ENCODE measurements at places on chromosomes 7 and 10.

- DNase-seq, result peak; percentile 48
These were observed at the start of gene IGFBP3 for GRCh38 chr7:45920502-45921380. Gene IGFBP3 (minus strand): TSS chr7:45921272. CDS start chr7:45921140, 132 bp downstream.

- DNase-seq, result no peak
These were observed 6.4 kb downstream of the BLNK start for GRCh38 chr10:96264938-96265337.

GRCh38 chr10:48307711-48308018 is 1.2 kb downstream of the MAPK8 start:
- no peak for DNase-seq

- no peak for DNase-seq
These were observed 208.7 kb downstream of the PAXIP1 start for GRCh38 chr7:154794147-154794780.

GRCh38 chr7:104943502-104944343 is 70.3 kb upstream of the KMT2E start:
- peak; percentile 70 for DNase-seq

DNA sequence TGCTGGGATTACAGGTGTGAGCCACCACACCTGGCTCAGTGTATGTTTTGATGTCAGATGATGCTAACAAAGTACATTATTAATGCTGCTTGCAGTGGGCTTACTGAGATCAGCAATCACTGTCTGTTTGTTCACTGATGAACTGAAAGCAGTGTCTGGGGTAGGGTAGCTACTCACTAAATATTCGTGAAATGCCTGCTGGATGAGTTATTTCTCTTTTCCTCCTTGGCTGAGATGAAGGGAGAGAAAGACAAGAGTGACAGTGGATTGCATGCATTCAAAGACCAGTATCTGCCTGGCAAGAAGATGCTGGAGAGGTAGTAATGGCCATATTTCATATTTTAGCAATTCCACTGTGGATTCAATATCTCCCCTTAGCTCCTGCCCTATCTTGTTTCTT is 32.3 kb downstream of the FAM107B start:
- no peak for DNase-seq

DNA sequence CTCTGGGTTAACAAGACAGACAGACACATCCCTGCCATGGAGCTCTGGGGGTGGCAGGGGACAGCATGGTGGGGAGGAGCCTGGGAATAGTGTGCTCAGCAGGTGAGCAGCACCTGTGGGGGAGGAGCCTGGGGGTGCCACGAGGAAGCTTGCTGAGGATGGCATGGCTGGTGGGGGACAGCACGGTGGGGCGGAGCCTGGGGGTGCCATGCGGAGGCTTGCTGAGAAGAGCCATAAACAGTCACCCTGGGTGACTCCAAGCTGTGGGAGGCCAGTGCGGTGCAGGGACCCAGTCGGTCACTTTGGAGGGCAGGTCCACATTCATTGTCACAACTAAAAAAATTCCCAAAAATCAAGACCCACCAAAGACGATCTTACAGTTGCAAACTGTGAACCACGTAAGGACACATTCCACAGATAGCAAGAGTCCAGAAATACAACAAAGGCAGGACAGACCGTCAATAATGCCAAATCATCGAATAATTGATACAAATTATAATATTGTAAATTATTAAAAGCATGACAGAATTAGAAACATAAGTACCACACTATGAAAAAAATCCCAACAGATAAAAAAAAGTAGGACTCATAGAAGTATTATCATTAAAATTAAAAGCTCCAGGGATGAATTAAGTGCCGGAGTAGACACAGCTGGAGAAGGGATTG is 24.4 kb downstream of the NKX6-2 start:
- DNase-seq, result no peak

- no peak for DNase-seq
These were observed 34.8 kb downstream of the LRRC4 start for GRCh38 chr7:127996253-127997071.

DNA sequence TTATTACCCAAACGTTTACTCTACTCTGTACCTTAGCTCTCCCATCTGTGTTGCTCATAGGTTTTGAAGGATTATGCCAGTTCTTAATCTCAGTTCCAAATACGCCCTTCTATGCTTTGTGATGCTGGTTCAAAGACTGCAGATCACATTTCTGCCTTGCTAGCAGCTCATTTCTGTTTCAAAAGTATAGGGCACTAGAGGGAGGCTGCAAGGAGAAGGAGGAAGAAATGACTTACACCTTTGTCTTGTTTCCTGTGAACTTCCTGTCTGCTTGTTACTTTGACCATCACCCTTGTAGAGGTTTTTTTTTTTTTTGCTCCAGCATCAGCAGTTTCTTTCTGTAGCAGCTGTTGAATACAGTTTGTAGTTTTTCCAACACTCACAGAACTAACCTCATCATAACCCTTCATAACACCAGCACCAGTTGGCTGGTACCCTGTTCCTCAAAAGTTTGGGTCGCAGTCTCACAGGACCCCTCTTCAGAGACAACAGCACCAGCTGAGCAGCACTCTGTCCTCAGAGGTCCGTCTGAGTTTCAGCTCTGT is 16.5 kb downstream of the SLK start:
- DNase-seq, result no peak

DNA sequence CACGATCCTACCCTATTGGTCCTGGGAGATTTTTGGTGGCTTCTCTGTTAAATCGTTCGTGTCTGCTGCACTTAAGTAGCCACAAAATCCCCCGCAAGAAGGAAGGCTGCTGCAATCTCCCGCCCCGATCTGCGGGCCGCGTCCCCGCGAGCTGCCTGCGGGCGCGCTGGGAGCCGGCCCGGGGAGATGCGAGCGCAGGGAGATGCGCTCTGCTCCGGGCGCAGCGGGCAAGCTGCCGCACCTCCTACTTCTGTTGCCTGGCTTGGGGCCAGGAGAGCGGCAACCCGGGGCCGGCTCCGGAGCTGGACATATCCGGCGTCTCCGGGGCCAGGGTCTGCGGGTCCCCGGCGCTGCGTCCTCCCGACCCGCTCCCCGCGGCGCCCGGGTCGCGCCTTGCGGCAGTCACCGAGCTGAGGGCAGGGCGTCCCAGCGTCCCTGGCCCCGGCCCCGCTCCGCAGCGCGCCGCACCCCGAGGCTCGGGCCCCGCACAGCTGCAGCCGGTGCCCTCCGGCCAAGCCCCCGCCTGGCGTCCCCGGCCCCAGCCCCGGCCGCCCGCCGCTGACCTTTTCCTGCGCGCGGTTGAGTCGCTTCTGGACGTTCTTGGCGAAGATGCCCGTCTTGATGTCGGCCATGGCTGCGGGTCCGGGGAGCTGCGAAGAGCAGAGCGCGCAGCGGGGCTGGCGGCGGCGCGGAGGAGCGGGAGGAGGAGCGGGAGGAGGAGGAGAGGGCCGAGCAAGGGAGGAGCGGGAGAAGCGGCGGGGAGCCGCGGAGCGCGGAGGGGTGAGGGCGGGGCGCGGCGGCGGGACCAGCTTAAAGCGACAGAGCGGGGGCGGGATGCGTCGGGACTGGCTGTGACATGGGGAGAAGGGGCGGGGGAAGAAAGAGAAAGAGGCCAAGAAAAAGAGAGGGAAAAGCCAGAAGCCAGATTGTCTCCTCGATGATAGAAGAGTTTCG is at the start of gene AMPH:
AMPH (minus strand) TSS at position 654 of the 954 bp plus-strand sequence; CDS start at position 632, 22 bp downstream.
- no peak for DNase-seq

GRCh38 chr7:91565499-91566401 is 301.5 kb downstream of the FZD1 start:
- no peak for DNase-seq

DNA sequence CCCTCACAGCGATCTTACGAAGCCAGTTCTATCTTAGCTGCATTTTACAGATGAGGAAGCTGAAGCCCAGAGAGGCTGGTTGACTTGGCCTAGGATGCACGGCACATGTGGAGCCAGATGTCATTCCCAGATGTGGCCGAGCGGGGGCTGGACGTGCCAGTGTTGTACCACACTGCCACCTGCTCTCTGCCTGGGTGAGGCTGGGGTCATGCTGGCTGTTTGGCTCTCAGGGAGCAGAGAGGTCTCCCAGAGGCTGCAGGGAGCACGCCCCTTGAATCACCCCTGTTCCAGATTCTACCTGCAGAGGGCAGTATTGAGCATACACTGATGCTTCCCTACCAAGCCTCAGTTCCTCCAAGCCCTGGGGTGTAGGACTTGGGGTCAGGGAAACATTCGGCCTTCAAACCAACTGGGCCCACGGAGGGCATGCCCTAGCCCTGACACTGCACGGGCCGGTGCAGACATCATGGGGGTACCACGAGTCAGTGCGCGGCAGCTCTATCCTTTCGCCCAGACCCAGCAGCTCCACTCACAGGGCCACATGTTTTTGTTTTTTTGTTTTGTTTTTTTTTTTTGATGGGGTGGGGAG is 3.8 kb upstream of the GTF2IRD1 start:
- peak; percentile 62 for DNase-seq

DNA sequence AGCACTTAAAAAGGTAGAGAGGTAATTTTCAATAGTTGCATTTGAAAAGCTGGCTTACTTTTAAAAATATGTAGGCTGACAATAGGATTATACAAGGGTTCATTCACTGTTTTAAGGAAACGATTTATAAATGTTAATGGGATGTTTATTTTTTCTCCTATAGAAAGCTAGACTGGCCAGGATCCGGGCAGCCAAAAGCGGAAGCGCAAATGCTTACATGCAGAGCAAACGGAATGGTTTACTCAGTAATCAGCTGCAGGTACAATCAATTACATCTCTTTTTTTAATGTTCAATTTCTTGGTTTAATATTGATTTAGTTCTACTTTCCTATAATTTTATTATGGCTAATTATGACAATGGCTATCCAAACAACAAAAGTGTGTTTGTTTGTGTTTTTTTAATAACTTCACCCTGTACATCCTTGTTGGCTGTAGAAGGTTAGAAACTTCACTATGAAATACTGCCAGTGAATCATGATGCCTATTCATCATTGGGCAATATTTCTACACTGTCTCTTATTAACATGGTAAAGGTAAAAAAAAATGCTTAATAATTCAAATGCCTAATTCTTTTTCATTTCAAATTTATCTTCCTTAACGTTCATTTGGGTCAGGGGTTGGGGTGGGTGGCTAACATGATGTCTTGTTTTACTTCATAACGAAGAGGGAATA is 116.4 kb downstream of the TSPAN12 start:
- DNase-seq, result no peak

GRCh38 chr7:90210981-90211380 is 559 bp upstream of the STEAP2 start:
- no peak for DNase-seq

GRCh38 chr10:8810677-8811076 is 756.2 kb downstream of the GATA3 start:
- no peak for DNase-seq

GRCh38 chr10:88989824-88990383 is 694 bp upstream of the FAS start:
- no peak for DNase-seq

GRCh38 chr10:45809837-45810236 is 37.5 kb downstream of the AGAP4 start:
- no peak for DNase-seq

GRCh38 chr7:100629117-100629716 is 12.1 kb downstream of the TFR2 start:
- DNase-seq, result no peak

GRCh38 chr7:4823441-4824119 is 38.2 kb downstream of the PAPOLB start:
- no peak for DNase-seq

DNA sequence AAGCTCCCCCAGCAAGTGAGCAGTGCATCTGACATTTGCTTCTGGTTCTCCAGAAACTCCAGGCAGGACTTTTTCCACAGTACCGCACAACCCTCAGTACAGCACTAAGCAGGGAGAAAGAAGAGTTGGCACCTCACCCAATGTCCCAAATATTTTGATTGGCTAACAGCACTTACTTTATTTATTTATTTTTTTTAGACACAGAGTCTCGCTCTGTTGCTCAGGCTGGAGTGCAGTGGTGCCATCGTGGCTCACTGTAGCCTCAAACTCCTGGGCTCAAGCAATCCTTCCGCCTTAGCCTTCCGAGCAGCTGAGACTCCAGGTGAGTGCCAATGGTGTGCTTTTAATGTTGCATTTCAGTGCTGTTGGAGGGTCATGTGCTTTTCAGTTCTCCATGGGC is 200.3 kb upstream of the ZMIZ1 start:
- DNase-seq, result no peak

Data from activated T-cell treated with anti-CD3 and anti-CD28 coated beads, Interleukin-2, amount 50 U/mL, for 1 hour (primary cell).